ENCODE measurements at places on chromosomes 4 and X.

DNA sequence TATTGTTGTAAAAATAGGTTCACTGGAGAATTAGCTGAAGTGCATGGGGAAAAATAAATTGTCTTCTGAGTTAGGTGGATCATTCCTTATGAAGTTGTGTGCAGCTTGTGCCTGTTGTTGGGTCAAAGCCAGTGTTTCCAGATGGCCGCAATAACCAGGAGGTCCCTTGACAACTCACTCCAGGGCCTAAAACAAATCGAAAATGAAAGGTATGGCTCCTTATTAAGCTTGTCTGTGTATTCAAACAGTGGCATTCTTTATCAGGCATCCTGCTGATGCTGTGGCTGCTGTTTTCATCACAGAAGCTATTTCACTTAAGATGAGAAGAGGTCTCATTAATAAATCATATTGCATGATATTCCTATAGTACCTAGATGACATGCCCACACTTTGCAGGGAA is 80.2 kb downstream of the GRIA2 start:
- DNase-seq: no peak

DNA sequence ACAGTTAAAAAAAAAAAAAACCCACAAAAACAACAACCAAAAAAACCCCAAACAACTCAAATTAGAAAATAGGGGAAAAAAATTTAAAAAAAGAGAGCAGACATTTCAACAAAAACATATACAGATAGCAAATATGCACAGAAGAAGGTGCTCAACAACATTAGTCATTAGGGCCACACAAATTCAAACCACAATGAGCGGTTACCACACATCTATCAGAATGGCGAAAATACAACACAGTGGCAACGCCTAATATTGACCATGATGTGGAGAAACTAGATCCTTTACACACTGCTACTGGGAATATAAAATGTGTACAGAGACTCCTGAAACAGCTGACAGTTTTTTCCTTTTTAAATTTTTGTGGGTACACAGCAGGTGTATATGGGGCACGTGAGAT is 19.4 kb downstream of the LYAR start:
- no peak for DNase-seq

- DNase-seq: no peak
These were observed 30.0 kb downstream of the WDR1 start for GRCh38 chr4:10086506-10087120.

GRCh38 chrX:97102938-97103337 is 219.2 kb downstream of the RPA4 start:
- no peak for DNase-seq

GRCh38 chr4:2792711-2793585 is at the start of gene SH3BP2:
Gene SH3BP2, plus strand, starts transcription at chr4:2793085. Its CDS starts 27,533 bp downstream, at chr4:2820618.
- DNase-seq: peak; percentile 90

DNA sequence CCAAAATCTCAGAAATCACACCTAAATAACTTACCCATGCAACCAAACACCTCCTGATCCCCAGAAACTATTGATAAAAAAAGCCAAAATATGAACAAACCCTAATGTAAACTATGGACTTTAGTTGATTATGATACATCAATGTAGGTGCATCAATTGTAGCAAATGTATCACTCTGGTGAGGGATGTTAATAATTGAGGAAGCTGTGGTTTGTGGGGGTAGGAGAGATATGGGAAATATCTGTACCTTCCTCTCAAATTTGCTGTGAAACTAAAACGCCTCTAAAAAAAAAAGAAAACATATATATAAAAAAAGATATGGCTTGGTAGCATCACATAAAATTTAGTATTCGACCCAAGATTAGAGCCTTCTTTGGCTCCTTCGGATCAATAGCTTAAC is 144.3 kb upstream of the CPEB2 start:
- DNase-seq: no peak

GRCh38 chr4:88138561-88138960 is 19.9 kb downstream of the ABCG2 start:
- no peak for DNase-seq

GRCh38 chr4:146945556-146946374 is at the start of gene TTC29:
Gene TTC29, minus strand, starts transcription at chr4:146945864. Its CDS starts 5,969 bp downstream, at chr4:146939895.
- peak; percentile 65 for DNase-seq

- DNase-seq: no peak
These were observed 184.4 kb downstream of the TENM3 start for GRCh38 chr4:182427554-182427953.

- peak; percentile 48 for DNase-seq
These were observed 220.1 kb upstream of the STK26 start for GRCh38 chrX:131802836-131803626.

DNA sequence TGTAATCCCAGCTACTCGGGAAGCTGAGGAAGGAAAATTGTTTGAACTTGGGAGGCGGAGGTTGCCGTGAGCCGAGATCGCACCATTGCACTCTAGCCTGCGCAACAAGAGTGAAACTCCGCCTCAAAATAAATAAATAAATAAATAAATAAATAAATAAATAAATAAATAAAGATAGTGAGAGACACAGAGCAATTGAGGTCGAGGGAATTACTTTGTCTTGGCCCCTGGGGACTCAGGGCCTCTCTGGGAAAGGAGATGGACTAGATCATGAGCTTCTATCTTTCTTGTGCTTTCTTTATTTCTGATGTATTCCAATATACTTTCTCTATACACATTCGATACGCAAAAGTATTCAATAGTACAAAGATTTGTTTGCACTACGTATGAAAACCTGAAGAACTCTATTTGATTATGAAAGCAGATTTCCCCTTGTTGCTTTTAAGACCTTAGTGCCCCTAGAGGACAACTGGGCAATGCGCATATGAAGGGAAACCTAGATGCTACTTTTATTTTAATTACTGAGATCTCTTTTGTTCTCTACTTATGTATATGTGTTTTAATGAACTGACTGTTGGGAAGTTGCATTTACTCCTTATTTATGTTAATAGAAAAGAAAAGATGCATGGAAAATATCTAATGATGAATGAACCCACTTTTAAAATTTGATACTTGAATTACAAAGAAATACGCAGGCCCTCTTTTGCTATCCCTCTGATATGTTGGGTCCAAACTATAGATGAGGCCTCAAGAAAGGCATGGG is 12.8 kb upstream of the ELOVL6 start:
- DNase-seq: no peak

GRCh38 chr4:66855956-66856355 is 689.3 kb downstream of the CENPC start:
- DNase-seq: no peak

- no peak for DNase-seq
These were observed 60.3 kb downstream of the MTHFD2L start for GRCh38 chr4:74218201-74218600.

DNA sequence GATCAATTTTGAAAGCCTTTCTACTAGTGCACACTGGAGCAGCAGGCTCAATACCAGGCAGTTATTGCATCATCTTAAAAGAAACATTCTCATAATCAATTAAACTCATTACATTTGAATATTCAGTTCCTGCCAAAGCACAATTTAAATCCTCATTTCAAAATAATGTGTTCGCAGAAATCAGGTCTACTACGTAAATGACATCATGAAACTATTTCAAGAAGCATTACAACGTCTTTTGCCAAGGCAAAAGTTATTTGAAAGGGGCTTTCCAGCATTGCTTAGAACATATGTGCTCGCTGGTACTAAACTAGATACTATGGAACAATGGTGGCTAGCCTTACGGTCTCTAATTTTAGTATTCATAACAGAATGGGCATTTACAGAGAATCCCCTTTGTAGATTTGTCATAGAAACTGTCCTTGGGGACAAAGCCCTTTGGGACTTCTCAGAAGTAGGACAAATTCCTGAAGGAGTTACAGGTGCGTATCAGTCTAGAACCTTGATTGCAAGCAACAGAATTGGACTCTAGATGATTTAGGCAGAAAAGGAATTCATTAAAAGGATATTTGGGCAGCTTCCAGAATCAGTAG is 27.6 kb upstream of the HUWE1 start:
- DNase-seq: no peak
